T-helper 17 cell (primary cell): ENCODE measurements at places on chromosomes 3 and 15. TPM values are rescaled to one million over a fixed set of nuclear protein-coding genes. Genes with fewer than 3 reads are reported as not detected.

Gene PPARG
- 1.1 TPM for total RNA-seq

Gene NR1I2
- total RNA-seq: not detected

DNA sequence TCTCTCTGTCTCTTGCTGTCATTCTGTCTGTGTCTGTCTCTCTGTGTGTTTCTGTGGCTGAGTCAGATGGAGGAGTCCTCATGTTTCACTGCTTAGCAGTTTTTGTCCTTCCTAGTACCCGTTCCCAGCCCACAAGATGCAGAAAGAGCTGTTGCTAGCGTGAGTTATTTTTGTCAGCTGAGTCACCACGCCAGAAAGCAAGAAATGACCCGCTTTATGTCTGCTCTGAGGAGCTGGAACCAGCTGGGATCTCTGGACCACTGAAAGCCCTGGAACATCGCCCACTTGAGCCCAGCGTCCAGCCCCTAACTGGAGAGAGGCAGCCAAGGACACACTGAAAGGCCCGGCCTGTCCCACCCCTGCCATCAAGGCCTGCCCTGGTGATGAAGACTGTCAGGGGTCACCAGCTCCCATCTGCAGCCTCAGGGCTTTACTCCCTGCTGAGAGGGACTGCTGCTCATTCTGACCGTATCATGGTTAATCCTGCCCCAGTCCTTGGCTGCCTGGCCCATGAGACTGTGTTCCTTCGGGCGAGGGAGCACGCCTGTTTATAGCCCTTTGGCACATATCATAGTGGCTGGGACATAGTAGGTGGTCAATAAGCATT lies 101.7 kb upstream of the TPM1 start:
- DNase-seq: no peak

GRCh38 chr15:39135989-39136388 lies 444.9 kb upstream of the THBS1 start:
- no peak for DNase-seq

Gene NRROS
- total RNA-seq: 15.1 TPM

DNA sequence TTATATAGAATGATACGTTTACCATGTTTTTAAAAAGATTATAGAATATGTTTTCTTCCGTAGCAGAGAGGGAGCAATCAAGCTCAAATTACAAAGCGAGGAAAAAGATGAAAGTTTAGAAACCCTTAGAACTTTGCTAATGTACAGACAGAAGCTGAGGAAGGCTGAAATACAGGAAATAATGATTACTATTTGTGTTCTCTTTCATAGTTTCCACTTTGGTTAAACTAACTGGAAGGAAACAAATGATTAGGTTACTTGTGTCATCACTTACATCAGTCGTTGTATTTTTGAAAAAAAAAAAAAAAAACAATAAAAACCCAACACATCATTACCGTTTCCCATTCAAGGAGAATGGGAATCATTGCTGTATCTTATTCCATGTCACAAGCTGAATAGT lies 337.8 kb upstream of the CBLB start:
- DNase-seq: no peak

- no peak for DNase-seq
Observed at GRCh38 chr3:71304684-71305083, 278.8 kb downstream of the FOXP1 start.

- no peak for DNase-seq
Observed at GRCh38 chr3:13578251-13578650, 29.3 kb downstream of the FBLN2 start.
